ENCODE measurements at places on chromosomes 2 and 18. TPM values are rescaled to one million over a fixed set of nuclear protein-coding genes. Genes with fewer than 3 reads are reported as not detected.

The CRIM1 gene
- 13.6 TPM for total RNA-seq

The RAB17 gene
- not detected for total RNA-seq

The NEU4 gene
- total RNA-seq: 3.8 TPM

The HRH4 gene
- not detected for total RNA-seq

The PSMD1 gene
- total RNA-seq: 151 TPM

The CETN1 gene
- not detected for total RNA-seq

The NOSTRIN gene
- total RNA-seq: not detected

The NR4A2 gene
- 4.2 TPM for total RNA-seq

The AGXT gene
- total RNA-seq: not detected

The ERMN gene
- total RNA-seq: 7.4 TPM

The LYPD6B gene
- not detected for total RNA-seq

The PCARE gene
- not detected for total RNA-seq

The RNF125 gene
- total RNA-seq: 21.3 TPM

The KHK gene
- 5.1 TPM for total RNA-seq

The YPEL5 gene
- 23.4 TPM for total RNA-seq

The R3HDM1 gene
- 40.6 TPM for total RNA-seq

The CIB4 gene
- not detected for total RNA-seq

The BCL11A gene
- not detected for total RNA-seq

The FN1 gene
- total RNA-seq: 8.8 TPM

The ANKRD30BL gene
- total RNA-seq: not detected

The PSD4 gene
- total RNA-seq: 305 TPM

The UGT1A6 gene
- not detected for total RNA-seq

The REG3A gene
- total RNA-seq: not detected

The EFHD1 gene
- 0.24 TPM for total RNA-seq

The CPSF3 gene
- 58.4 TPM for total RNA-seq

The CPLX4 gene
- total RNA-seq: not detected

The CYTIP gene
- 1,319 TPM for total RNA-seq

The XIRP2 gene
- total RNA-seq: not detected

The ASB1 gene
- total RNA-seq: 63.3 TPM

The DSEL gene
- not detected for total RNA-seq

The TMEM198 gene
- 7.6 TPM for total RNA-seq

The QPCT gene
- total RNA-seq: 1.5 TPM

The GRHL1 gene
- total RNA-seq: 1.4 TPM

The ELOA2 gene
- total RNA-seq: not detected

The POU3F3 gene
- total RNA-seq: not detected

The LIMS3 gene
- total RNA-seq: 1.0 TPM

The HOXD10 gene
- not detected for total RNA-seq

The ST6GAL2 gene
- total RNA-seq: not detected

The PDE1A gene
- not detected for total RNA-seq

The EIPR1 gene
- 61.8 TPM for total RNA-seq

The STARD6 gene
- total RNA-seq: not detected
